ENCODE measurements at places on chromosomes 11 and 22. TPM values are rescaled to one million over a fixed set of nuclear protein-coding genes. Genes with fewer than 3 reads are reported as not detected.

GRCh38 chr11:123738374-123738773 lies 3.1 kb downstream of the ZNF202 start:
- DNase-seq, result no peak

DNA sequence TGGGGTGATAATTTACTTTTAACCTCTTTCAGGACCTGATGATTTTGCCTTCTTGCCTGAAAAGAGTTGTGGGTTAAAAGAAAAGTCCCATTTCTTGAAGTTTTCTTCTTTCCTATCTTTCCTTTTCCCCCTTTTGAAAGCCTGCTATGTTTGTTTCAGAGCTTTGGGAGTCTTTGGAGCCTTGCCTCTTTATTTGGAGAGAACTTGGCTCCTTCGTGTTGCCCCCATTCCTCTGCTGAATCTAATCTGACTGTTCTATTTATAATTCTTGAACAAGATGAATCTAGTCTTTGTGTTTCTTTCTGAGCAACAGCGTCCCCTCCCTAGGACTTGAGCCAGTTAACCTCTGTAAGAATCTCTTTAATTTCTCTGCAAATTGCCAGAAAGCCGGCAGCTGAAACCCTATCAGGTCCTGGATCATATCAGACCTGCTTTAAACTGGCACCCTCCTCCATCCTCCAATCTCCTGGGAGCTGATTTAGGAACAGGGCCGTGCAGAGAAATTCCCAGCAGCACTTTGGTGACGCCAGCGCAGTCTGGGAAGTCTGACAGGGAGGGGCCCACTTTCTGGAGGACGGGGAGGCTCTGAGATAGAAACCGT lies 289.1 kb upstream of the SORL1-AS1 start:
- DNase-seq, result no peak

- DNase-seq, result no peak
Measured at GRCh38 chr11:34176751-34177209, 71.4 kb downstream of the NAT10 start.

- no peak for DNase-seq
Measured at GRCh38 chr11:106286881-106287504, 209.5 kb downstream of the AASDHPPT start.

DNA sequence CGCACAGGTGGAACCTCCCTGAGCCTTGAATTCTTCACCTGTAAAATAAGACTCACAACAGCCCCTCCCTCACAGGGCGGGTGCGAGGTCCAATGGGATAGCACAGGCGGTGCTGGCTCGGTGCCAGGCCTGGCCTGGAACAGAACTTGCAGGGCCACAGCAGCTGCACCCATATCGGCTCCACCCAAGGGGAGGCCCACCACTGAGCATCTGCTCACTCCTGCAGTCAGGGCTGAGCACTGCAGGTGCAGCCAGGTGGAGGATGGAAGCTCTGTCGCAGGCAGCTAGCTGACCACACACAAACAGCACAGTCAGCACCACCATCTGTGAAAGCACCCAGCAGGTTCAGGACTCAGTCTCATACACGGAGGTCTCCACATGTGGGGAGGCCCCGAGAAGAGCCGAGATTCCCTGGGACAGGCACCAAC lies 19.6 kb downstream of the VPS37C start:
- no peak for DNase-seq

- DNase-seq, result no peak
Measured at GRCh38 chr22:47548953-47549740, 786.7 kb downstream of the TBC1D22A start.

- no peak for DNase-seq
Measured at GRCh38 chr22:35114131-35114980, 48.4 kb downstream of the ISX start.

DNA sequence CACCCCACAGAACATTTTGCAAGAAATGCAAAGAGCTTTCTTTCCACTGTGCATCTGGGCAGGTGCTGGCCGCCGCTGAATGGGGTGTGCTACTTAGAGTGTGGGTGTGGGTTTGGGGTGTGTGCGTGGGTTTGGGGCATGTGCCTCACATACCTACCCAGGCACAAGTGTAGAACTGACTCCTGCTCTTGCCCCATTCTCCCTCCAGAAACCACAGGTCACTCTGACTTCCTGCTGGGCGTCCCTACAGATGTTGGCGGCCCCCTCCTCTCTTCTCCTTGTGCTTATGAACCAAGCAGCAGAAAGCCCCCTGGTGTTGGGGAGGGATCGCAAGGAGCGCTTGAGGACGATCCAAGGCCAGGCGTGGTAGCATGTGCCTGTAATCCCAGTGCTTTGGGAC lies 63.9 kb downstream of the GRIK4 start:
- no peak for DNase-seq

Gene GPHA2
- not detected for polyA plus RNA-seq

Gene BTG4
- polyA plus RNA-seq, result not detected

Gene MYOD1
- not detected for polyA plus RNA-seq

Measured in AG04450 (cell line).